ENCODE measurements at places on chromosomes 1 and 21. TPM values are rescaled to one million over a fixed set of nuclear protein-coding genes. Genes with fewer than 3 reads are reported as not detected.

BGLAP gene
- polyA plus RNA-seq, result not detected

IVL gene
- 0.13 TPM for polyA plus RNA-seq

SYT14 gene
- not detected for polyA plus RNA-seq

ST6GALNAC5 gene
- 3.6 TPM for polyA plus RNA-seq

EPHB2 gene
- 0.87 TPM for polyA plus RNA-seq

FCRL2 gene
- polyA plus RNA-seq, result not detected

TCP10L gene
- 2.3 TPM for polyA plus RNA-seq

MCL1 gene
- 146 TPM for polyA plus RNA-seq

S1PR1 gene
- polyA plus RNA-seq, result 3.1 TPM

HSD11B1 gene
- polyA plus RNA-seq, result 3.0 TPM

FAM151A gene
- not detected for polyA plus RNA-seq

DDX59 gene
- polyA plus RNA-seq, result 23.3 TPM

FH gene
- 28.4 TPM for polyA plus RNA-seq

GUK1 gene
- 660 TPM for polyA plus RNA-seq

CRNN gene
- 3.0 TPM for polyA plus RNA-seq

TMOD4 gene
- polyA plus RNA-seq, result not detected

ZNF687 gene
- polyA plus RNA-seq, result 7.7 TPM

CD160 gene
- not detected for polyA plus RNA-seq

RSPO1 gene
- polyA plus RNA-seq, result 0.63 TPM
